ENCODE measurements at places on chromosomes 5 and 9.

GRCh38 chr9:34633851-34634550, 3.6 kb downstream of the SIGMAR1 start:
- no peak for DNase-seq

GRCh38 chr5:149740866-149741459, 10.9 kb downstream of the PPARGC1B start:
- DNase-seq, result no peak

GRCh38 chr9:74556685-74557084, 59.5 kb downstream of the RORB start:
- DNase-seq, result no peak

DNA sequence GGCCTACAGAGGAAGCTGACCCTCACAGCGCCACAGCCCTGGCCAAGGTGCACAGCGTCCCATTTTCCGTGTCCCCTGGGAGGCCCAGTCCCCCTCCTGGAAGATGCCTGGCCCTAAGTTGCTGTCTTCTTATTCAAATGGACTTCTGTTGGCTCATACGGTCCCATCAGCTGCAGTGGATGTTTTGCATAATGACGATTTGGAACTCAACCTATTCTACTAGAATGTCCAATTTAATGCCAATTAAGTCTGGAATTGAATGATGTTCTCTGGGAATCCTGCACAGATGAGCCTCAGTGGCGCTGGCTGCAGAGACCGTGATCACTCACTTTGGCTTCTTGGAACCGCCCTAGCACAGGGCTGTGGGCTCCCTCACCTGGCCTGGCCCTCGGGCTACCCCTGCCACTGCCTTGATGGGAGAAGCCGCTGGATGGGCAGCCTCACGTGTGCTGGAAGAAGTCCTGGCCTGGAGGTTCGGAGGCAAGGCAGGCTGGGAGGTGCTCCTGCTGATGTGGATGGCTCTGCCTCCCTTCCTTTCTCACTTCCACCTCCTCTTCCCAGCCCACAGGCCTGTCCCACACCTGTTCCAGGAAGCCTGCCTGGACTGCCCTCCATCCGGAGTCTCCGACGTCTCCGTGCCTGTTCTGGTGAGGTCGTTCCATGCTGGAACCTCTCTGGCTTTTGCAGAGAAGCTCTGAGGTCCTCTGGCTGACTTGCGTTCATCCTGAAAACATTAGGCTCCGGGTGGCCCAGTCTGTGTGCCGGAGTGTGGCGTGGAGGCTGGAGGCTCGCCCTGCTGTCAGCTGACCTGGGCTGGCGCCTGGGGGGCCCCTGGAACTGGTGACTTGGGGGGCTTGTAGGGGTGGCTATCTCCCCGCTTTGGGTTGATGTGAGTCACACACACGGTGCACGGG, 147.1 kb downstream of the RXRA start:
- DNase-seq, result no peak

DNA sequence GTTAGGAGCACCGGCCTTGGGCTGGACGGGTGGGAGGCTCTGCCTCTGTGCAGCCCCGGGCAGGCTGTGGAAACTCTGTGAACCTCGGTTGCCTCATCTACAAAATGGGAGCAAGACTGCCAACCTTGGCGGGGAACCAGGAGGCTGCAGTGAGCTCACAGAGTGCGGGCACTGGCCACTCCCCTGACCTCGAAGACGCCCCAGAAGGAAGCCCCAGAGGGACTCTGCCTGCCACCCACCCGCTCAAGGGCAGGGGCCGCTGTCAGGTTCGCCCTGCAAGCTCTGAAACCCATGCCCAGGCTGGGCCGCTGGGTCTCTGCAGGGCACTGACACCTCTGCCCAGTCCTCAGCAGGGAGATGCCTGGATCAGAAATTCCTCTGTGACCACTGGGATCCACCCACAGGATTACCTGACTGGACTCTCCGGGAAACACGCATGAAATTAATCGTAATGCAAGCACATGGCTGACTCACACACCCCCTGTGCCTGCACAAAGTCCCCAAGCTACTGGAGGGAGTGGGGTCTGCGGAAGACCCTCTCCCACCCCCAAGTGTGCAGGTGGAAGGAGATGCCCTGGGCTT, 7.4 kb downstream of the CCDC187 start:
- no peak for DNase-seq

GRCh38 chr9:91221332-91221731, 140.4 kb downstream of the AUH start:
- DNase-seq, result no peak

DNA sequence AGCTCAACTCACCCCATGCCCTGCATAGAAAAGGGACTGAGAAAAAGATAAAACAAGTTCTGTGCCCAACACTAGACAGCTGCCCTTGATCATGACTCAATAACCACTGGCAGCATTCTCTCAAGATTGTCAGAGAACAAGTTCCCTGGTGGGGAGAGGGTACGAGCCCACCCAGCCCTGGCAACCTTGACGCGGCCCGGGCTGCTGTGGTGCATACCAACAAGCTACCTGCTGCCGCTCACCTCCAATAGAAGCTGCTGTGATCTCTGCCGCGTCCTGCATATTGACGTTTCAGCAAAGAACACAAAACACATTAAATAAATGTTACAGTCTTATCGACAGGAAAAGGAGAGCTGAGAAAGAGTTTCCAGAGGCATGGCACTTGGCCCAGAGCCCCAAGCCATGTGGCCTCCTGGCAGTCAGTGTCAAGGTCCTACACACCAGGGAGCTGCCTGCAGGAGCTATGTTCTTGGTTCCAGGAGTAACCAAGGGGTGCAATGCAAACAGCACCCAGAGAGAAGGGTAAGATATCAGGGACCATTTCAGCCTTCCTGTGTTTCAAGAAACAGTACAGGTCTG, 28.3 kb downstream of the WHRN start:
- no peak for DNase-seq

- no peak for DNase-seq
Observed at GRCh38 chr5:133828722-133829121, 139.7 kb downstream of the C5orf15 start.

Measured in stromal cell of bone marrow (primary cell).